ENCODE measurements at places on chromosomes 7 and 10.

DNA sequence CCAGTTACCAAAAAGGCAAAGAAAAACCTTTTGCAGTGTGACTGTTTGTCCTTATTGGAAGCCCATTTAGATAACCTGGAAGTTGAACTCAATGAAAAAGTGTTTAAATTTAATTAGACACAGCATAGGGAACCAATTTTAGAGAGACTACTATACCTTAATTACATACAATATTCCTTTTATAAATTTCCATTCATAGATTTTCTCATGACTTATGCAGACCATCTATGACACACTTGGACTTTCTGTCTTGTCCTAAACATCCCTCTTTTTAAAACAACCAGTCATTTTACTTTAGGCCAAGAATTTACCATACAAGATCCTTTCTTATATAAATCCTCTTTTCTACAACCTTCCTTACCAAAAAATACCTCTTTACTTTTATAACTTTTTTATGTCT, 61.6 kb downstream of the MTURN start:
- DNase-seq, result no peak

DNA sequence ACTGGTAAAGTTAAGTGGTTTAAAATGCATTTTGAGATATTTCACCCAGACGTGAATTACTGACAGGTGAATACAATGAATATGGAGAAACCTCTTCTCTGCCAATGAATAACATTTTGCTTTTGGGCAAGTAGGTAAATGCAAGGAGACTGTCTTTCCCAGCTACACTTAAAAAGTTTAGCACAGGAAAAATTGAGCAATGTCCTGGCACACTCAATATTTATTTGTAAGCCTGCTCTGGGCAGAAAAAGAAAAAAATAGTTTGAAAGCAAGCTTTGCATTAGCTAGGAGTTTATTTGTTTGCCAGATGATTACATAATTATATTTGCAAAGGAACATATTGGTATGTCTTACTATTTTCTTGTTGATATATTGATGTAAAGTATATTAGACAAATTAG, 624.2 kb downstream of the ACTR3B start:
- no peak for DNase-seq

- no peak for DNase-seq
Measured at GRCh38 chr7:40694026-40694809, 559.4 kb downstream of the SUGCT start.

DNA sequence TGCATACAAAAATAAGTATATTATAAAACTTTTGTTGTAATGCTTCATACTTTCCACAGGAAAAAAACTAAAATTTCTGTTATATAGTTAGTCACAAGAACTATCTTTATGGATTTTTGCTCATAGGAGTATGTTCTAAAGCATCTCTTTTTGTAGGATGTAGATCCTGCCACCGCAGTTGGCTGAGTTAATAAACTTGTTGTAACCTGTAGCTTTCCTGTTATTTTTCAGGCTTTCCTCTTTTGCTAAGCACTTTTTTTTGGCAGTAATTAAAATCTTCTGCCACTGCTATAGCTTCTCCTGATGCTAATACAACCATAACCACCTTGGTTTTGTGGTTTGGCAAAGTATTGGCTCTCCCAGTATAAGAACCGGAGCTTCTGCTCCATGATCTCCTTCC, 60.3 kb downstream of the WNT2 start:
- no peak for DNase-seq

- DNase-seq, result no peak
Measured at GRCh38 chr7:80597875-80598274, 40.6 kb upstream of the CD36 start.

- DNase-seq, result no peak
Measured at GRCh38 chr10:48442090-48442808, 135.8 kb downstream of the MAPK8 start.

DNA sequence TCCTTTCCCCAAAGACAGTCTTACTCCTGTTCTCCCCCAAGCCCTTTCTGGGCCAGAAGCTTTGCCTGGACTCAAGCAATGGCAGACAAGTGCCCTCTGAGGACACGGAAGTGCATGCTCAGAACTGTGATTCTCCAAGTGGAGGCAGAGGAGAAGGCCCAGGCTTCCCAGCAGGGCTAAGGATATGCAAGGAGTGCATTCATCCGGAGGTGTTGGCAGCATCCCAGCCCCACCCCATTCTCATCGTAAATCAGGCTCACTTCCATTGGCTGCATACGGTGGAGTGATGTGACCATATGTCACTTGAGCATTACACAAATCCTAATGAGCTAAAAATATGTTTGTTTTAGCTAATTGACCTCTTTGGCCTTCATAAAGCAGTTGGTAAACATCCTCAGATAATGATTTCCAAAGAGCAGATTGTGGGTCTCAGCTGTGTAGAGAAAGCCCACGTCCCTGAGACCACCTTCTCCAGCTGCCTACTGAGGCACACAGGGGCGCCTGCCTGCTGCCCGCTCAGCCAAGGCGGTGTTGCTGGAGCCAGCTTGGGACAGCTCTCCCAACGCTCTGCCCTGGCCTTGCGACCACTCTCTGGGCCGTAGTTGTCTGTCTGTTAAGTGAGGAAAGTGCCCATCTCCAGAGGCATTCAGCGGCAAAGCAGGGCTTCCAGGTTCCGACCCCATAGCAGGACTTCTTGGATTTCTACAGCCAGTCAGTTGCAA, 1.4 kb upstream of the RBP3 start:
- DNase-seq, result no peak

- DNase-seq, result no peak
Measured at GRCh38 chr7:120680985-120681384, 177.0 kb downstream of the TSPAN12 start.

GRCh38 chr10:95513941-95514392, 47.2 kb downstream of the SORBS1 start:
- no peak for DNase-seq

DNA sequence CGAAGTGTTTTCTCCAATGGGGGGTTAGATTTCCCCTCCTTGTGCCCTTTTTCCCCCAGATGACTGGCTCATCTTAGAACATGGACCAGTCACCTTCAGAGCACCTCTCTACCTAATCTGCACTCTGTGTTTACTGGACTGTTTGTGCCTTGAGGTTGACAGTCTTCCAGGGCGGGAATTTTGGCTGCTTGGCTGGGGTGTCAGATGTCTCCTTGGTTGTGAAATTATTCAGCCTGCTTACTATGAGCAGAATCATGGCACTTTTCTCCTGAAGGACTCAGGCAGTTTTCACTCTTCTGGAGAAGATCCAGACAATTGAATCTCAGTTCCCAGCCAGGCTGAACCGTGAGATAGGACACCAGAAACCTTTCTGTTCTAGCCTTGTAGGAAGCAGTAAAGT, 60.3 kb upstream of the NFKB2 start:
- DNase-seq, result no peak

DNA sequence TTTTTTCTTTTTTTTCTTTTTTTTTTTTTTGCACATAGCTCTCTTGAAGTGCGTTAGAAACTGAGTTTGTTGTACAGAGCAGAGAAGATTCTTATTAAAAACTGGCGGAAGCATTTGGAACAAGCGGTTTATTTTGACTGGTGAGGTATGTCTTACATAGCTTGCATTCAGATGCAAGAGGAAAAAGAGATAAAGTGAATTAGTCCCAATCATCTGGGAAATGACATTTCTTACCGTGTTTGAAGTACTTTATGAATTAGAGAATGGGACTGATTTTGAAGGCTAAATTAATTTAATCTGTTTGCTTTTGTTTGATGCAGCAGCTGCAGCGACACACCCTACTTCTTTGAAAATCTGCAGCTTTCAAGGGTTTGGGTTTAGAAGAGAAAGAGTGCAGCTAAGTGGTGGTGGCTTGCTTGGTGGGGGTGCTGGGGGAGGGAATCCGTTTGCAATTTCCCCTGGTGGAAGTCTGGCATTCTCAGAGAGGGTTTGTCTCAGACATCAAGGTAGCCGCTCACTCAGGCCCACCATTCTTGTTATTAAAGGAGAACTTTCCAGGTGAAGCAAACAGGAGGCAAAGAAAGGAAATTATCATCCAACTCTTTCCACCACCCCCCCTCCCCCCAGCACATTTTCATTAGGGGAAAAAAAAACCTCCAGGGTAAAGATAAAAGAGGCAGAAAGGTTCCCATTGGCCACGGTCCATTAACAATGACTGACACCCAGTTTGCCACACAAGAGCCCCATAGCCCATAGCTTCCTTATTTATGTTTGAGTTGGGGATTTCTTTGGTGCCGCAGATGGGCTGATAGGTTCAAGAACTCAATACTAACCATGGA, 231.7 kb downstream of the SKIDA1 start:
- no peak for DNase-seq

GRCh38 chr7:112882022-112882421, 91.8 kb upstream of the TMEM168 start:
- DNase-seq, result no peak

DNA sequence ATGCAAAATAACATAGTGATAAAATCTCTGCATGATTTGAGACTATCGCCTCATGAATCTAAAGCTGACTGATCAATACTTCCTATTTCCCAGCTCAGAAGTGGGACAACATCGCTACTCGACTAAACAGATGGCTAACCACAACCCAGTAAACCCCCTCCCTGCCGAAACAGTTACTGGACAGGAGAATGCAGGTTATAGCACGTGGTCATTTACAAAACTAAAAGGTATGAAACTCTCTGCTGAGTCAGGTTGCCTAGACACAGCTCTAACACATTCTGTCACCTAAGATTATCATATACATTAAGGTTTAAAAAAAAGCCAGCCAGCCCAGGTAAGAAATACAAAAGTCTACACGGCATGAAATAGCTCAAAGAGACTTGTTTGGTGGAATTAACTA, 64.0 kb downstream of the CTBP2 start:
- no peak for DNase-seq

- DNase-seq, result no peak
Measured at GRCh38 chr10:43981232-43981631, 332.6 kb upstream of the ZNF32 start.

GRCh38 chr10:13840036-13840435, 253.3 kb downstream of the PRPF18 start:
- DNase-seq, result no peak

GRCh38 chr10:8144496-8144895, 90.0 kb downstream of the GATA3 start:
- no peak for DNase-seq

- no peak for DNase-seq
Measured at GRCh38 chr10:112898540-112899390, 51.3 kb upstream of the TCF7L2 start.

DNA sequence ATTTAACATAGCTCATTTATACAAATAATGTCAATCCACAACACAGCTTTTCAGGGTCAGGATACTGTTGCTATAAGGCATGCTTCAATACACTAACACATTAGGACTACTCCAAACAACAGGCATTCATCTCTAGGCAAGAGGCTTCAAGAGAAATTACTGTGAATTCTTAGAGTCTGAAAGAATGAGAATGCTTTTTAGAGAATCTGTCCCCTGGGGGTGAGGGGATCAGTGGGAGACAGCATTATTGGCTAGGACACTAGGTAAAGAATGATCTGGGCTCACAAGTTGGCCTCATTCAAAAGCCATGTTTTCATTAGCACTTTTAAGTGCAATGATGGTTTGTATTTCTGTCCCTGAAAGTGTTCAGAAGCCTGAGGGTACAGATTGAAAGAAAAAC, 132.6 kb downstream of the SEMA3D start:
- DNase-seq, result no peak

DNA sequence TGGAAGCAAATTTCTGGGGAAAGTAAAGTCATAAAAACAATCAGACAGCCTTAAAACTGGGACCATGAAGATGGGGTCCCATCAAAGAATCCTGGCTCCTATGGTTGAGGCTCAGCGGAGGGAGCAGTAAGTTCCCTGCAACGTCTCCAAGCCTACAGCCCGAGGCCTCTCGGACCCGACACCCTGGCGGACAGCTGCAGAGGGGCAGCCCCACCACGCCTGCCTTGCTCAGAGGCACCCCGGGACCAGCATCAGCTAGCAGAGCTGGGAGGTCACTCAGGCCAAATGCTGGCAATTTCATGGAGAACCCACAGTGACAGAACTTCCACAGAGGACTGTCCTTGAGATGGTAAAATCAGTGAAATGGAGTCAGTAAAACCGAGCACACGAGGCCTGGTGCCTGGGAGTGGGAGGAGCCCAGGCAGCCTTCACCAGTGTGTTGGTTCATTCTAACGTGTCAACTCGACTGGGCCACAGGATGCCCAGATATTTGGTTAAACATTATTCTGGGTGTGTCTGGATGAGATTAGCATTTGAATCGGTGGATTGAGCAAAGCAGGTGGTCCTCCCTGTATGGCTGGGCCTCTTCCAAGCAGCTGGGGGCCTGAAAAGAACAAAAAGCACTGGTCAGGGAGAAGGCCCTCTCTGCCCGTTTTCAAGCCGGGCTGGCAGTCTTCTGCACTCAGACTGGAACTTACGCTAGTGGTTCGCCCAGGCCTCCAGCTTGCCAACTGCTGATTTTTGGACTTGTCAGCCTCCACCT, 96.2 kb upstream of the INSIG1 start:
- no peak for DNase-seq

DNA sequence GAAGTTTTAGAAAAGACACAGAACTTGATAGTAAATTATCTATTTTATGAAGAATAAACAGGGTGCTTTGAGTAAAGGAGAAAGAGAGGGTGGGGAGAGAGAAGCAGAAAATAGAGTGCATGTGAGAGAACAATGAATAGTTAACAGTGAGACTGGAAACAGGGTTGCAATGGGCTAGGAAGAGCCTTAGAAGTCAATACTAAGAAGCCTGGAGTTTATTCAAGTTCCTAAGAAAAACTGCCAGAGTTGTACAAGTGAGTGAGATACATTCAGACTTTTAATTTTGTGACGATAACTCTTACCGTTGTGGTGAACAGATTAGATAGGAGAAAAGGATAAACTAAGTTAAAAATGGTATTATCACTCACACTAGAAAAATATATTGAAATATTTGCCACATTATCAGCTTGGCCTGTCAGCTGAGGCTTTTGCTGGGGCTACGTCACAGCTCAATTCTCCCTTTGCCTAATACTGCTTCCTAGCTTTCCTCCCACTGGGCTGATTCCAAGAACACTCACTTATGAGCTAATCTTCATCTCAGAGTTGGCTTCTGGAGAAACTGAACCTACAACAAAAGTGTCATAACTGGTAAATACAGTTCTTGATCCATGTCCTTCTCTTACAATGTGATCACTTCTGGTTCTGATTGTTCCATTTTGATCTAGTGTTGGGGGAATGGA, 92.7 kb downstream of the SEMA3D start:
- no peak for DNase-seq

- DNase-seq, result no peak
Measured at GRCh38 chr7:23332910-23333612, 33.9 kb downstream of the MALSU1 start.

DNA sequence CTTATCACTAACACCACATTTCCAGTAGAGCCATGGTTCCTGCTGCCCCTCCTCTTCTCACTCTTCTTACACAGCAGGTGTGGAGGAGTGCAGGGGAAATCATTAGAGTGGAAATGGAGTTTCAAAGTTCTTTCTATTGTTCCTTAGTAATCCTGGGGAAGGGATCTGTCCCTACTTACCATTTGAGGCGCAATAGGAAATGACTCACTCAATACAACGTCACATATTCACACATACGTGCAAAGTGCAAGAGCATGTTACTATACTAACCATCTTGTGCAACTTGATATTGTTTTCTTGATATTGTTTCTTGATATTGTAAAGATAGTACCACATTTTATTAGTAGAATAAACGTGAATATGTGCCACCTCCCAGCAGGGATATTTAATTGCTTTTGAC, 1010.2 kb downstream of the DNAJB9 start:
- DNase-seq, result no peak

GRCh38 chr10:69885379-69886013, 83.8 kb downstream of the COL13A1 start:
- no peak for DNase-seq

- no peak for DNase-seq
Measured at GRCh38 chr10:112677689-112678088, 230.7 kb downstream of the VTI1A start.

Measured in NCI-H187 treated with DMSO at 0.1 percent for 48 hours (cell line).